ENCODE measurements at places on chromosomes 4 and X.

- no peak for DNase-seq
These were observed 235.1 kb downstream of the NR3C2 start for GRCh38 chr4:148207068-148207467.

- DNase-seq, result no peak
These were observed 210.2 kb upstream of the ADAMTS3 start for GRCh38 chr4:72779241-72779640.

DNA sequence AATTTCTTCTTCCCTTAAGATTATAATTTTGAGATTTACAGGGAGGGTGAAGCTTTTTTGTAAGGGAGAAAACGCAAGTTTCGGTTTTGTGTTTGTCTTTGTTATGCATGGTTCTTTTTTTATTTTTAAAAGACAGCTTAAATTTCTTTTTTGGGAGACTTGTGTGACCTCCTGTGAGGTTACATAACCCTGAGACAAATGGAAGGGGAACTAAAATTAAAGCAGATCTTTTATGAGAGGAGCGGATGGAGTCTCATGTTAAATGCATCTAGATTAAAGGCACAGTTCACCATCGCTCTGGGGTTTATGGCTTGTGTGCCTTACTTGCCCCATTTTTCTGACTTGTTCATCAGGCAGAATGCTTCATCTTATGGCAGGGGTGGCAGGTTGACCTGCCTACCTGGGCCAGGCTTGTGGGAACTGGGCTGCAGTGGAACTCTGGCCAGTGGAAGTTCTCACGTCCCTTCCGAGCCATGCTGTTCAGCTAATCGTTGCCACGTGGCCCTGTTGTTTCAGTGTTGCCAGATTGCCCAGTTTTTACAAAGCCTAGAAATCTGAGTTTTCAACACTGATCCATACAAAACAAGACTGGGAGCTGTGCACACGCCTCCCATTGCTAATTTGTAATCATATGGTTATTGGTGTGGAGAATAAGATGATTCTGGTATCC lies 291.8 kb downstream of the ARHGAP10 start:
- no peak for DNase-seq

GRCh38 chrX:21960569-21961541 lies 20.3 kb downstream of the SMS start:
- no peak for DNase-seq

DNA sequence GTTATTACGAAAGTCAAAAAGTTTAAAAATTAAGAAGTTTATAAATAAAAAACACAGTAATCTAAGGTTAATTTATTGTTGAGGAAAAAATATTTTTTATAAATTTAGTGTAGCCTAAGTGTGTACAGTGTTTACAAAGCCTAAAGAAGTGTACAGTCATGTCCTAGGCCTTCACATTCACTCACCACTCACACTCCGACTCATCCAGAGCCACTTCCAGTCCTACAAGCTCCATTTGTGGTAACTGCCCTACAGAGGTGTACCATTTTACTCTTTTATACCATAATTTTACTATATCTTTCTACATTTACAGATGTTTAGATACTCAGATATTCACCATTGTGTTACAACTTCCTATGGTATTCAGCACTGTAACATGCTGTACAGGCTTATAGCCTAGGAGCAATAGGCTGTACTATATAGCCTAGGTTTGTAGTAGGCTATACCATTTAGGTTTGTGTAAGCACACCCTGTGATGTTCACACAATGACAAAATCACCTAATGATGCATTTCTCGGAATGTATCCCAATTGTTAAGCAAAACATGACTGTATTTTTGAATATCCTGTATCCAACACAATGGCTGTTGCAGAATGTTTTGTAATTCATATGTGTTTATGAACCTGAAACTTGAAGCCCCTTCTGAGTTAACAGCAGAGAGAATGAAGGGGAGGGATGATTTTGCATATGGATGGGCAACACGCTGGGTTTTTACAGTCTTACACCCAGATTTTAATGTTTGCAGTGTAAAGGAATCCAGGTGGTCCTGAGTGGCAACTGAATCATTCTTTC lies 3.1 kb downstream of the PPBP start:
- DNase-seq, result no peak

- no peak for DNase-seq
These were observed 96.0 kb downstream of the TENM3 start for GRCh38 chr4:182339221-182339641.

GRCh38 chr4:113049421-113050370 lies at the start of gene ANK2:
Gene ANK2, plus strand, starts transcription at chr4:113049653. Its CDS starts 76 bp downstream, at chr4:113049729.
- DNase-seq, result no peak

DNA sequence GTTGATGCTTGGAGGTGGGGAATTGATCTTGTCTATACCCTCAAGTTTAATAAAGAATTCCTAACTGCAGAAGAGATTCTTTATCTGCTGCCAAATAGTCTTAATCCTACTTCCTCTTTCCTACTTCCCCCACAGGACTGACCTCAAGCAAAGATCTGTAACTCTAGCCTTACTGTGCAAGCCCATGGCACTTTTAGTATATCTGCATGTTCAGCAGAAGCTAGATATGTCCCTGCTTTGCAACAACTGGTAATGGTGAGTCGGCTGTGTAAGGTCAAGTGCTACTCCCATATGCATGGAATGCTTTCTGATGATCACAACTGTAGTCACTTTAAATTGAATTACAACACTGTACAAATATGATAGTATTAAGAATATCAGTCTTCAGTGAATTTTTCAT lies 26.3 kb upstream of the PDS5A start:
- no peak for DNase-seq

GRCh38 chrX:153469811-153470410 lies 465 bp downstream of the HAUS7 start:
- DNase-seq, result no peak

DNA sequence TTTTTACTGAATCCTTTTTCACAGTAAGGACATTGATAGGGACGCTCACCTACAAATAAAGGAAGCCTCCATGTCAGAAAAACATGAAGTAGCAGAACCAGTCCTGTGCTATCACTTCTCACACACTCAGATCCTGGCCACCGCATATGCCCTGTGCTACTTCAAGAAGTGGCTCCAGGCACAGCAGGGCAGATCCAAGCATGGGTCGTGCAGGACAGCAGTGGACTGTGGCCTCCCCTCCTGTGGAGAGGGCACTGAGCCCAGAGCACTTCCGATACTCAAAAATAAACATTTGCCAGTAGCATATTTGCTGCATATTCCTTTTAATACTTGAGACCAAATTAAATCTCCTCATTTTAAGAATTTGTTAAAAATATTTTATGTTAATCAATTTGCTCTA lies 167.9 kb downstream of the PRDM5 start:
- no peak for DNase-seq

DNA sequence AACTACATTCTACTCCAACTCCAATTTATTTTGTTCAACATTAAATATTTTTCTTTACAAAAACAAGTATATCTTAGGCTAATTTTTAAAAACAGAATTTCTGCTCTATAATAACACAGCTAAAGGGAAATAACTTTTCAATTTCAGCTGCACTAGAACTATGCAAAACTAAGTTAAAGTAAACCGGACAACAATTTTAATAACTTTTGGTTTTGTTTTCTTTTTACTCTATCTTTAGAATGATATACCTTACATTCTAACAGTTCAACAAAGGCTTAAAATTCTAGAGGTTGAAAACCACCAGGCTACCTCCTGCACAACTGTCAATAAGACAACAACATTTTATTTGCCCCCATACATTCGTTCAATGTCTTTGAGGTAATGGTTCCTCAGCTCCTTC lies 18.7 kb upstream of the KCNE5 start:
- no peak for DNase-seq

- DNase-seq, result no peak
These were observed 6.5 kb downstream of the RGS12 start for GRCh38 chr4:3299122-3299975.

GRCh38 chr4:183164963-183165362 lies 65.9 kb downstream of the WWC2 start:
- DNase-seq, result no peak

DNA sequence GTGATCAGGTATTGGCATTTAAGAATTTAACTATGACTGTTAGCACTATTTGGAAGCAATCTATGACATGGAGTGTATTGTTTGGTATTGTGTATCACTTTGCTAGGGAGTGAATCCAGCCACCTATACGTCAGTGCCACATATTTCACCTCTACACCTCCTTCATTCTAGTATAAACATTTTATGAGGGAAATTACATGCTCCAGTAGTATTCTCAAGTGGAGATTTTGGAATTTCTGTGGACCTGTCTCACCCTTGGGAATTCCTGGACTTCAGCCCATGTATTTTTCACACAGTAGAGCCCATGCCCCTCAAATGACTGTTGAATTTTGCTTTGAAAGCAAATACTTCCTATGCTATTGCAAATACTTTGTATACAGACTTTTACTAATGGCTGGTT lies 11.3 kb downstream of the BST1 start:
- DNase-seq, result no peak

DNA sequence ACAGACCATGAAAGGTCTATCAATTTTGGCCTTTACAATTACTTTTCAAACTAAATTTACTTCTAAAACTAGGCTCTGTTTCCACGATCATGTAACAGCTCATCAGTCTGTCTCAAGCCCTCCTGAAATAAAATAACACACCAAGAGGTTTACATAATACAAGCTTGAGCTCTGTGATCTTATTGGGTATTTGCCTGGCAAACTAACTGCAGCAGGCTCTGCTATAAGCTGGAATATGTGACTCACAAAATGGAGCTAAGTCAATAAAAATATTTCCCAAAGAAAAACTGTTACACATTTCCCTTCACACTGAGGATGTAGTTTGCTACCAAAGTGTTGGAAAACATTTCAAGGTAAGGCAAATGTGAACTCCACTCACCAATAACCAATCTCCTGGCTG lies 94.7 kb upstream of the GPM6B start:
- no peak for DNase-seq

DNA sequence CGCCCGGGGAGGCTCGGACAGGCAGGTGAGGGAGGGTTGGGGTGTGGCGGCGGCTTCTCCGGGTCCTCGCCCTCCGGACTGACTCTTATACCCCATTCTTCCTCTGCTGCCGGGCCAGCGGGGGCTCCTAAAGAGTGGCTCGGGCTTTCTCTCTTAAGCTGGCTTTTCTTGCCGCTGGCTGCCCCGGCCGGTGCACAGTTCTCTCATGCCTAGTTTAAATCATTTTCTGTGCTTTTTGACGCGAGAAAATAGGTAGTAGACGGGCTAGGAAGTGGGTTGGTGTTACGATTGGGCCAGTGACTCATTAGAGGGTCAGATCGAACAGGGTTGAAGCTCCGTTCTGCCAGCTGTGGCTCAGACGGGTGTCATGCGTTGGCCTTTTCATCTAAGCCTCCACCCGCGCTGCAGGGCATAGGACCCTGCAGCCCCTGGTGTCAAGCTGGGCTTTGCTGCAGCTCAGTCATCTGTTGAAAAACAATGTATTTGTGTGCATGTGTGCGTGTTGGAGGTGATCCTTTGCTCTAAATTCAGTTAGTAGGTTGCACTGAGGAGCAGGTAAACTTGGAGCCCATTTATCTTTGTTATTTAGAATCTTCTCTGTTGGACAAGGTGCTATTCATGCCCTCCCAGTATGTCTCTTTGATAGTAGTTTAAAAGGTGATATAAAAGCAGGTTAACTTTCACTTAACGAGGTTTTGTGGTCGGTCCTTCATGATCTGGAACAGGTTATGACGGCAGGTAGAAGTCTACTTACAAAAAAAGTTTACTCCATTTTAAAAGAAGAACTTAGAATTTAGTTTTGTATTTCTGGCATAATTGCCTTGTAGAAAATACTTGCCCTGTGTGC lies 802 bp downstream of the BMP2K start:
- DNase-seq, result peak; percentile 14

DNA sequence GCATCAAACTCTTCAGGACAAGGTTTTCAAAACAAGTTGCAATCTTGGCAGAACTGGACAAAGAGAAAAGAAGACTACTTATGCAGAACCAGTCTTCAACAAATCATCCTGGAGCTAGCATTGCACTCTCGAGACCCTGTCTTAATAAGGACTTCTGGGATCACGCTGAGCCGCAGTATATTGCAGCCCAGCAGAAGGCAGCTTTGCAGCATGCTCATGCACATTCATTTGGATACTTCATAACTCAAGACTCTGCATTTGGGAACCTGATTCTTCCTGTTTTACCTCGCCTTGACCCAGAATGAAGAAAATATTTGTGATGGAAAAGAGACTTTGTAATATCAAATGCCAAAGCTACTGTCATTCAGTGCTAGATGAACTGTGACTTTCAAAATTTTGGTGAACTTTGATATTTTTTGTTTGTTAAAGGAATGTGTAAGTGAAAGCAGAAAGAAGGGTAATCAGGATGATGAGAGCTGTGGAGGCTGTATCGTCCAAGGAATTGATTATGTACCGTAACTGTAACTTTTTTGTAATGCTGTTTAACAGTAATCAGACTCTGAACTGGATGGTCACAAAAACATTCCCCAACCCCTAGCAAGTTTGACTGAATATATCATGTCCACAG lies 27.2 kb downstream of the HSPA4L start:
- DNase-seq, result no peak

DNA sequence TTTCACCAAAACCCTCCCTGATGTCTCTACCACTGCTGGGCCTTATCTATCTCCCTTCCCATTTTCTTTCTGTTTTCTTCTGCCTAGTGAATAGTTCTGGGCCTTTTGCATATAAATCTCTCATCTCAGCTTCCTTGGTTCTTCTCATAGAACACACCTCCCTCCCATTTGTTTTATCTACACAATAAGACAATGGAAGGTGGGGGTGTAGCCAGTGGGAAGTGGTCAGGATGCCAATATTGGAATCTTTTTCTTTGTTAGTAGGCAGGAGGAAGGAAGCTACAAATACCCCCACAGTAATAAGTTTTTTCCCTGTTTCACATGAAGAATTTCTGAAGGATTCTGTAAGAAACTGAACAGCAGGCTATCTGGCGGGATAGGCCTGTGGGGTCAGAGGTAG lies 30.9 kb upstream of the RHOH start:
- DNase-seq, result no peak

GRCh38 chrX:40582811-40583210 lies 2.0 kb downstream of the ATP6AP2 start:
- DNase-seq, result no peak

DNA sequence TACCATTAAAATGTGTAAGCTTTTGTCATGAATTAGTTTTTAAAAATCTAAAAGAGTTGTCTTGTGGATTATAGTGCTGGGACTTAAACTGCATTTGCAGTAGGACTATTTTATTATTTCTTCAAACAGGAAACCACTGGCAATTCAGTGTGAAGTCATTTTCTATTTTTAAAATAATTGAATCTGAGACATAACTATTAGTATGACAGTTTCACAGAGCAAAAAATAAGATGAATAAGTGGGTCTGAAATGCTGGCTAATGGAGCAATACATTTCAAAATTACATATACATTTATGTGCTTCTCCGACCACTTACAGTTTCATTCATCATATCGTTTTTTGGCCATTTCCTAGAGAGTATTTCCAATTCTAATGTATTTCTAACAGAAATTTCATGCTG lies 75.3 kb upstream of the RAPGEF2 start:
- no peak for DNase-seq

GRCh38 chrX:34879346-34879745 lies 63.2 kb upstream of the FAM47B start:
- no peak for DNase-seq

All from stimulated activated CD4-positive, alpha-beta T cell treated with anti-CD3 and anti-CD28 coated beads, TNF-alpha, amount 100 ng/mL, for 1 hour (primary cell).